Daoy (cell line): ENCODE measurements at places on chromosomes 16 and 17.

DNA sequence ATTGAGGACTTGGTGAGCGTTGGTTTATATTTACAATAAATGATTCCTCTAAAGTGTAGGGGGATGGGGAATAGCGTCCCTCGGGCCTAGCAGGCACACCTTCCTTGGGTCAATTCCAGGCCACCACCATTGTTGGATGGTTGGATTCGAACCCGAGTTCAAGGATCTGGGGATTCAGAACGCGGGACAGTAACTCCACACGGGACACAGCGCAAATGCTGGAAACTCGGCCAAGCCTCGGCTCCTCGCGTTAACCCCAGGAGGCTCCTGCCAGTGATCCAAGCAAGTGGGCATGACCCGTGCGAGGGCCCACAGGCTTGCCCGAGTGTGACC, 613 bp downstream of the B9D1 start:
- no peak for DNase-seq

DNA sequence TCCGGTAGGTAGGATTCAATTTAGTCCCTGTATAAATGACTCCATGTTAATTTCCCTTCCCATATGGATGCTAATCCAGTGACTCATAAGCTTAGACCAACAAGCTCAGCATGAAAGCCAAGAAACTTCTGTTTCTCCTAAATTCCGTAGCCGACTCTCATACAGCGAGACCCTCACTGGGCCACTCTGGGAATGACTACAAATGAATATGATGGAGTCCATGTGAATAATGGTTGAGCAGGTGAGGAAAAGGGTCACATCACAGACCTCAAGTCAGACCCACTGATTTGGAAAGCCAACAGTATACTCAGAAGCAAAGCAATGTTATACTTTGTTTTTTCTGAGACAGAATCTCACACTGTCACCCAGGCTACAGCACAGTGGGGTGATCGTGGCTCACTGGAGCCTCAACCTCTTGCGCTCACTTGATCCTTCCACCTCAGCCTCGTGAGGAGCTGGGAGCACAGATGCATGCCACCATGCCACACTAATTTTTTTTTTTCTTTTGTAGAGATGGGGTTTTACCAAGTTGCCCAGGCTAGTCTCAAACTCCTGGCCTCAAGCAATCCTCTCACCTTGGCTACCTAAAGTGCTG, 14.6 kb downstream of the RSL1D1 start:
- DNase-seq, result peak; percentile 58

GRCh38 chr16:55203570-55203969, 120.4 kb upstream of the IRX6 start:
- no peak for DNase-seq

GRCh38 chr17:14143688-14144087, 74.4 kb downstream of the COX10 start:
- DNase-seq, result no peak

GRCh38 chr17:75679706-75680211, 12.6 kb downstream of the SAP30BP start:
- DNase-seq, result peak; percentile 74

DNA sequence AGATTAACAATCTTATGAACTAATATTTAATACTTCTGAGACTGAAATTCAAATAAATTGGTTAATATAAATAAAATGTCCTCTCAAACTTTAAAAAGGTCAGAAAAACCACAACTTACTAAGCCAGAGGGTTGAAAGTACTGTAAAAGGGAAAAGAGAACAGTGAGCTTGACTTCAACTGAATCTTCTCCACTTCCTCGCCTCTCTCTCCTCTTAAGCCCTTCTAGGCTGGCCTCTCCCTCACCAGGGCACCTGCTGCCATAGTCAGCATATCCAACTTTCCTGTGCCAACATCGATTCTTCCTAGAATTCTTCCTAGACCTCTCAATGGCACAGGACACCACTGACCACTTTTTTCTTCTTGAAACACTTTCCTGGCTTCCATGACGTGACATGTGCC, 19.4 kb downstream of the GNA13 start:
- DNase-seq, result no peak

DNA sequence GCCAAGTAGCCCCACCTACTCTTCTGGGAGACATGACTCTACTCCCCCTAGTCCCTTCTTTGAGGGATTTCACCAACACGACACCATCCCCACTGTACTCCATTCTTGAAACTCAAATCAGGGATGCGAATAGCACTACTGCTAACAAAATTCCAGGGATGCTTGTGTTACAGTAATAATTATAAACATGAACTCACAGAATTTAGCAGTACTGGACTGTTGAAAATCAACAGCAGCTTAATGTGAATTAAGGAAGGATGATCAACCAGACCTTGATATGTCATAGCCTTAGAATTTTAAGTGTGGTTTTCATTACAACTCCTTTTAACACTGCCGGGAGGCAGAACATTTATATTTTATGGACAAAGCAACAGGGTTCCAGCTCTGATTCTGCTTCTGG, 37.9 kb downstream of the AMFR start:
- DNase-seq, result no peak

- no peak for DNase-seq
Observed at GRCh38 chr16:9098377-9099090, 7.1 kb downstream of the HAPSTR1 start.

DNA sequence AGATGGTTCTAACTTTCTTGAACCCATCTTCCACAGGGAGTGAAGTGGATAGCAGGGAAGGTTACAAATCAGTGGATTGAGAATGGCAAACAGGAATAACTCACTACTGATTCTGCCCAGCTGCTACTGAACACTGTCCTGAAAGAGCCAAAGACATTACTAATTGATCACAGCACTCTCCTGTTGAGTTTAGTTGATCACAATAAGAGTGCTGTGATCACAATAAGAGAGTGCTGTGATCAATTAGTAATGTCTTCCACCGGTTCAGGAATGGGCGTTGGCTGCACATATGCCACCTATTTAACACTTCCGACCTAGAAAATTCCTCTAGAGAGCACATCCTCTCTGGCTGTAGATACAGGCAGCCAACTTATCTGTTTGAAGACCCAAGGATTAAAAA, 11.4 kb downstream of the CFAP97D1 start:
- DNase-seq, result peak; percentile 30

- no peak for DNase-seq
Observed at GRCh38 chr17:45867171-45867570, 22.5 kb downstream of the SPPL2C start.

- peak; percentile 66 for DNase-seq
Observed at GRCh38 chr16:89633064-89633631, 19.7 kb downstream of the DPEP1 start.

DNA sequence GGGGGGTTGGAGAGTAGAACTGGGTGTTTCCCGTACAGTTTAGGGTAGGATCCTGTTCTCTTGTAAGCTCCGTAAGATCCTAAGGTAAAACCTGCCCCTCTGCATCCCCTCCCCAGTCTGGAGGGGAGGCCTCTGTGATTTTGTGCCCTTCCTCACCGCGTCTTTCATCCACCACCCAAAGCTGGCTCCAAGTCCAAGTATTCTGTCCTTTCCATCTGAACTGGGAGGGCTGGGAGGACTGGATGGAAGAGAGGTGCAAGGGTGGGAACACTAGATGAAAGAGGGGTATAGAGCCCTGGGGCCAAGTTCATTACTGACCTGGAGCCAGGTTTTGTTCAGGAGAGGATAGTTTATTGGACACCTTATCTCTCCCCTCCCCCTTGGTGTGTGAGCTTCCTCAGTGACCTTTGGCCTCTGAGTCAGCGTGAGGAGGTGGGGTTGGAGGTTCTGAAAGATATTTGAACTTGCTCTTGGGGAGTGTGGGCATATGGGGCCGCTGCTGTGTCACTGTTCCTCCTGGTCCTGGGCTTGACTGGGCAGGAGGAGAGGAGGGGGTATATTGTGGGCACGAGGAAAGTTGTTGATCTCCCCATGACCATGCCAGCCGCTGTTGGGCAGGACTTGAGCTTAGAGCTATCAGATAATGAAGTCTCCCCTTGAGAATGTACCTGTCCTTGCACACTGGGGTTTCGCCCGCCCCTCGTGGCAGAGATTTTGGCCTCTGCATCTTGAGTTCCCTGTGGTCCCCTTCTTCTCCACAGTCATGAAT, 1.6 kb downstream of the LASP1 start:
- peak; percentile 87 for DNase-seq

- DNase-seq, result no peak
Observed at GRCh38 chr16:79628988-79629387, 28.5 kb upstream of the MAF start.

- peak; percentile 47 for DNase-seq
Observed at GRCh38 chr16:86508028-86508946, 2.0 kb upstream of the FOXF1 start.

- no peak for DNase-seq
Observed at GRCh38 chr17:70370816-70371215, 201.5 kb downstream of the KCNJ2 start.

GRCh38 chr17:82880620-82881323, 41.0 kb upstream of the ZNF750 start:
- no peak for DNase-seq

DNA sequence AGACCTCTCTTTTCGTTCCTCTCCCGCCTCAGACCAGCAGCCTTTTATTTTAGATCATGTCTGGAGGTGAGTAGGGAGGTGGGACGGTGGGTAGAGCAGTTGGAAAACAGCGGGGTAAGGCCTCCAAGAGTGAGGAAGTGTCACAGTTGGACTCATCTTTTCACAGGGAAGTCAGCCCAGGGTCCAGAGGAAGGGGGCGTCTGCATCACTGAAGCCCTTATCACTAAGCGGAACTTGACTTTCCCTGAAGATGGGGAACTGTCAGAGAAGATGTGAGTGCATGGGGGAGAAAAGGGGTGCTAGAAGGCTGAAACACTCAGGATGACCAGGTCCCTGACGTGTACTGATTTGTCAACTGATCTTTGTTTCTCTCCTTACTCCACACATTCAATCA, 461 bp downstream of the LRRC46 start:
- no peak for DNase-seq

- DNase-seq, result no peak
Observed at GRCh38 chr16:4729876-4730275, 4.2 kb downstream of the ANKS3 start.

DNA sequence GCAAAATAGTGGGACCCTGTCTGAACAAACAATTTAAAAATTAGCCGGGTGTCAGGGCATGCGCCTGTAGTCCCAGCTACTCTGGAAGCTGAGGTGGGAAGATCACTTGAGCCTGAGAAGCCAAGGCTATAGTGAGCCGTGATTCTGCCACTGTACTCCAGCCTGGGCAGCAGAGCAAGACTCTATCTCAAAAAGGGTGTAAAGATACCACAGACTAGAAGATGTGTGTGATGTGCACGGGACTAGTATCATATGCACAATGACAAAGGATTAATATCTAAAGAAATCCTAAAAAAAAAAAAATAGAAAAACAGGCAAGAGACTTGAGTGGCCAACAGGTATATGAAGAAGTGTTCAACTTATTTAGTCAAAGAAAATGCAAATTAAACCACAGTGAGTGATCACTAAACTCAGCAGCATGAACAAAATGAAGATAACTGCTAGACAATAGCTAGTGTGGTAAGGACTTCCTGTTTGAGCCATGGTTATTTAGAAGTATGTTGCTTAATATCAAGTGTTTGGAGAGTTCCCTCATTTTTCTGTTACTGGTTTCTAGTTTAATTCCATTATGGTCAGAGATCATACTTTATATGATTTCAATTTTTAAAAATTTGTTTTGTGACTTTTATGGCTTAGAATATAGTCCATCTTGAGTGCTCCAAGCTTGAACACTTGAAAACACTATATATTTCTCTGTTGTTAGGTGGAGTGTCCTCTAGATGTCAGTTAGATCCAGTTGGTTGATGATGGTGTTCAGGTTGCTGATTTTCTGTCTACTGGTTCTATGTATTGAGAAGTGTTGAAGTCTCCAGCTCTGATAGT, 14.7 kb upstream of the SLX4 start:
- DNase-seq, result no peak

DNA sequence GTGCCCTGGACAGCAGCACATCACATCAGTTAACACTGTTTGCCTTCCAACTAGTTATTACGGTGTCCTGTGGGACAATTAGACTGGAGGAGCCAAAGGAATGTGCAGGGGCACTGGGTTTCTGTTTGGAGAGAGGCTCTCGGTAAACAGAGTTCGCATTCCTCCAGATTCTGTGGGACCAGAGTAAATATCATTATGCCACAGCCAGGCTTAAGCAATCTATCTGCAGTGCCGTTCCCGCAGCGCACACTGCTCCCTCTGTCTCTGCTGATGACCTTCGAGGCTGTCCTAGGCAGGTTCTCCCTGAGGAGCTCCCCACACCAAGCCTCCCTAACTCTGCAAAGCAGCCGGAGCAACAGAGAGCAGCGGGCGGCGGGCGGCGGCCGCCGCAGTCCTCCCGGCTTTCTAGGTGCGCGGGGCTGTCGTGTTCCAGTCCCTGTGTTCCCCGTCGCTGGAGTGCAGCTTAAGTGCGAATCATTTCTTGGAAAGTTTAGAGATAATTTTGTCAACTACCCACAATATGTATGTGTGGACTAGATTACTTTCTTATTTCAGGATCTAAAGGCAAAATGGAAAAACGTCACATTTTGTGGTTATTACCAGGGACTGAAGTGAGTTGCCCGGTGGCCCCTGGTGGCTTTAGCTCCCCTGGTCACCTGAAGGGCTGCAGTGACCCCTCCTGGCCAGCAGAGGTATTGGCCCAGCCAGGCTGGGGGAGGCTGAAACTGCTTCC, 43.3 kb downstream of the PGS1 start:
- DNase-seq, result peak; percentile 72

DNA sequence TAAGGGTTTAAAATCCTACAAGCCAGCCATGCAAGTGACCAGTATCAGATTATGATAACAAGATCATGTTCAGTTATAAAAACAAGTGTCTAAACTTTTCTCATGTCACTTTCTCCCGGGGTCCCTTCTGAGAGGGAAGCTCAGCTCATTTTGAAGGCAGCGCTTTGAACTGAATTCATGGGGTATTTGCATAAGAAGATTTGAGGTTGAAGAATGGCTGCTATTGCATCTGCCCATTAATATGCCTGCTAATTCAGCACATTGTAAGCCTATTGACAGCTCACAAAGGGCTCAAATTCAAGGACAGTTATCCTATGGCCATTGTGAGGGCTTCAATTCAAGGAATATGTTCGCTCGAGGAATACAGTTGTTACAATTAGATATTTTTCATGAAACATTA, 290.2 kb upstream of the IRX3 start:
- DNase-seq, result no peak

DNA sequence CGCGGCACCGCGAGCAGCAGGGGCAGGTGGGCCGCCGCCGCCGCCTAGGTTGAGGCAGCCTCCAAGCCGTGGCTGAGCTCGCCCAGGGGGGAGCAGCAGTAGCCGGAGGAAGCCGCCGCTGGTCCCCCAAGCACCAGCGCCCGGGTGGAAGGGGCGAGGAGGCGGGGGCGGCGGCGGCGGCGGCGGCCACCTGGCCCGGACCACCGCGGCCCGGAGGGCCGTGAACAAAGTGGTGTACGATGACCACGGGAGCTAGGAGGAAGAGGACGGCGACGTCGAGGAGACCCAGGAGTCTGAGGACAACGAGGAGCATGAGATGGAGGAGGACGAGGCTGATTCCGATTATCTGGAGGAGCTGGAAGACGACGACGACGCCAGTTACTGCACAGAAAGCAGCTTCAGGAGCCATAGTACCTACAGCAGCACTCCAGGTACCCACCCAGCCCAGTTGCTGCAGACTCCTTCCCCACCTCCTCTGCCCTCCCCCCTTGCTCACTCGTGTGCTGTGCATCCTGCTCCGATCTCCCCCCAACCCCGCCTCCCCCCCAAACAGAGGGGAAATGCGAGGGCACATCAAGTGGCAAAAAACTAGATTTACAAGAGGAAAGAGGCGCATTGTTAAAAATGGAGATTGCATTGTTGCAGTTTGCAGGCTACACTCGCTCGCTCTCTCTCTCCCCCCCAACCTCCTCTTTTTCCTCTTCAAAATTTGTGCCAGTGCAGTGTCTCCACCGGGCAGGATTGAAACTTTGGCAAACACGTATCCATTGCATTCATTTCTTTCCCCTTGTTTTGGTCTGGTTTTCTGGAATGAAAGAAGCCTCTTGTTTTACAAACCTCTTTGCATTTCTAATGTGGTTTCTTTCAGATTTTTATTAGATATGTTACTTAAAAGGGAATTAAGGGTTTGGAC, 41.8 kb upstream of the AMZ2 start:
- no peak for DNase-seq
